NCI-H1092 (cell line): ENCODE measurements at places on chromosomes 3 and 15.

GRCh38 chr15:40273428-40273827 is 9.4 kb downstream of the ANKRD63 start:
- no peak for DNase-seq

- DNase-seq, result no peak
Observed at GRCh38 chr15:28003302-28004037, 95.6 kb downstream of the OCA2 start.

- DNase-seq, result no peak
Observed at GRCh38 chr3:106473576-106474475, 605.0 kb upstream of the CBLB start.

DNA sequence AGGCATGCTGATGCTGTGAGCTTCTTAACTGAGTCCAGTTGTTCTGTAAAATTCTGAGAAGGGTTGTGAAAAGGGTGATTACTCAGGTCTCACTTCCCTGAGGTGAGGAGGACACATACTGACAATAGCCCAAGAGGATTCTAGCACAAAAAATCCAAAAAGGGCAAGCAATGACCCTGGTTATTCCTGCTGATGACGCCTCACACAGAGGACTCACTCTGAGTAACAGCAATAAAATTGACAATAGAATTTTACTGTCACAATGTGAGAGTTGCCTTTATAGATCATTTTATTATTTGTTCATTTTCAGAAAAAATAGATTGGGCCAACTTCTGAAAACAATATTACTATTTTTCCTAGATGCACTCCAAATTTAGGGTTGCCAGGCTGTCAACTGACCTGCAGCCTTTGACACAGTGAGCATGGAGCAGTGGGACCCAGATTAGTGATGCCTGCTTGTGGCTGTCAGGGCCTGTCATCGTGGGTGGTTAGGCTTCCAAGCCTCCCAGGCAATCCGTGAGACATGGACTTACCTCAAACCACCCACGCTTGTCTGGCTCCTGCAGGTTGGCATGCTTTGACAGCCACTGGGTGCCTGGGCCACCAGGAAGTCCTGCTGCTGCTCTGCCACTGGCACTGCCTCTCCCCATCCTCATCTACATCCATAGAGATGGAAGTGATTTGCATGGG is 396.0 kb upstream of the THBS1 start:
- no peak for DNase-seq

GRCh38 chr3:32872487-32873382 is 54.9 kb downstream of the TRIM71 start:
- DNase-seq, result peak; percentile 17

DNA sequence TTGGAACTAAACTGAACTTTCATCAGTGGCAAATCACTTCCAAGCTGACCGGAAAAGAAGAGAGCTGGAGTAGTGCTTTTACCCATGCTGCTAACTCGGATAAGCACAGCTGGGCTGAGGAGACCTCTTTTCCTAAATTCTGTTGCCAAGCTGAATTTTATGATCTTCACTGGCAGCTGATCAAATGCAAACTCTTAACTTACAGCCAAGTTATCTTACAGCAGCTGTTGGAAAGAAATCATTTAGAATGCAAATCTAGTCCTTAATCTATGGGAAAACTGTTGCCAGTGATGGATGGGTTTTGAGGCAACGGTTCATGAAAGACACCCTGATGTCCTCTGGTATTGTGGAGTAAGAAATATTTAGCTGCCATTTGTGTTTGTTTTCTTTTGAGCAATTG is 216.5 kb downstream of the ZNF385D start:
- DNase-seq, result no peak
